ENCODE measurements at places on chromosomes 4 and X.

DNA sequence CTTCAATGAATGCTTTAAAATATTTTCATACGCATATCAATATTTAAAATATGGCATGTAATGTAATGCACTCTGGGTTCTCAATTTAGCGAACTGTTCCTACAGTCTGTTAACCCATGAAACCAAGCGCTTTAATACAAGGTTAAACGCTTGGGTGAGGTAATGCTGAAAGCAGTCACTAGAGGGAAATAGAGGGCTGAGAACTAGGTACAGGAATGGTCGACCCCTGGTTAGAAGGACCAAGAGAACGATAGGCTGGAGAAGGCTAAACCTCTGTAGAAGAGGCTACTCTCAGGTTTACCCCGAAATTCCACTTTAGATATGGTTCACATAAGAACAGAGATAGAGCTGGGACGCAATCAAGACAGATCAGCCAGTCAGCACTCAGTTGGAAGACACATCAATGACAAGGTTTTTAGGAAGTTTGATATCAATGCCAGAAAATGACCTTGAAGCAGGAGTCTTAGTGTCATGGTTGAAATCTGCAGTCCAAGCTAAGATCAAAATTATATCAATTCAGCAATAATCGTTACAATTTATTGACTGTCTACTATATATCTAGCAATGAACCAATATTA, 26.9 kb downstream of the ARSJ start:
- DNase-seq = peak; percentile 59

DNA sequence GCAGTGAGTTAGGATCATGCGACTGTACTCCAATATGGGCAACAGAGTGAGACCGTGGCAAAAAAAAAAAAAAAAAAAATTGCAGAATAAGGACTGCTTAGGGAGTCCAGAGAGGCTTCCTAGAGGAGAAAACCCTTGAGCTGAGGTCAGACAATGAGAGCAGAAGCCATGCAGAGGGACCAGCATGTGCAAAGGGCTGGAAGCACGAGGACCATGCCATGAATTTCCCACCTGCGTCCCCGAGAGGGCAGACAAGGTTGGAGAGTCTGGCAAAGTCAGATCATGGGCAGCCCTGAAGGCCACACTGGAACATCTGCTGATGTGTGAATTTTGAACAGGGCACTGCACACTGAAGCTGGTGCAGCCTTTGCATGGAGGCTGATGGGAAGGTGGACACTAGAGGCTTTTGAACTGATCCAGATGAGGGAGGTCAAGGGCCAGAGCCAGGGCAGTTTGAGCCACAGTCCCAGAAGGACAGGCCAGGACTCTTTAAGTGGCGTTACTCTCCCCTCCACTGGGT, 6.5 kb upstream of the JAKMIP1 start:
- DNase-seq = no peak

DNA sequence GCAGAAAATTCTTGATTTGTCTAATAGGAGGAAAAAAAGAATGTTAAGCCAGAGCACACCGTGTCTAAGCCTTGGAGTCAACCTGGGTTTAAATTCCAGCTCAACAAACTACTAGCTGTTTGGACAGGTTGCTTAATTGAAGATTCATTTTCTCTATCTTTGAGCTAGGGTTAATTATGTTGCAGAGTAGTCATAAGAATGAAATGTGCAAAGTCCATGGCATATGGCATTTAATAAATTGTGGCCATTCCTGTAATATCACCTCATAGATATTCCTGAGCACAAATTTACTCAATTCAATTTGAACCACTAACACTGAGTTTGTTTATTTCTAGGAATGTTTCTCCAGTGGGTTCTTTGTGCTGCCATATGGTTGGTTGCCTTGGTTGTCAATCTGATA, 4.6 kb downstream of the TMEM144 start:
- DNase-seq = no peak

- no peak for DNase-seq
These were observed 36.6 kb downstream of the IGFBP7 start for GRCh38 chr4:57073559-57073958.

- no peak for DNase-seq
These were observed 93.9 kb upstream of the FRMPD3 start for GRCh38 chrX:107355533-107355932.
